ENCODE measurements at places on chromosomes 16 and 17.

DNA sequence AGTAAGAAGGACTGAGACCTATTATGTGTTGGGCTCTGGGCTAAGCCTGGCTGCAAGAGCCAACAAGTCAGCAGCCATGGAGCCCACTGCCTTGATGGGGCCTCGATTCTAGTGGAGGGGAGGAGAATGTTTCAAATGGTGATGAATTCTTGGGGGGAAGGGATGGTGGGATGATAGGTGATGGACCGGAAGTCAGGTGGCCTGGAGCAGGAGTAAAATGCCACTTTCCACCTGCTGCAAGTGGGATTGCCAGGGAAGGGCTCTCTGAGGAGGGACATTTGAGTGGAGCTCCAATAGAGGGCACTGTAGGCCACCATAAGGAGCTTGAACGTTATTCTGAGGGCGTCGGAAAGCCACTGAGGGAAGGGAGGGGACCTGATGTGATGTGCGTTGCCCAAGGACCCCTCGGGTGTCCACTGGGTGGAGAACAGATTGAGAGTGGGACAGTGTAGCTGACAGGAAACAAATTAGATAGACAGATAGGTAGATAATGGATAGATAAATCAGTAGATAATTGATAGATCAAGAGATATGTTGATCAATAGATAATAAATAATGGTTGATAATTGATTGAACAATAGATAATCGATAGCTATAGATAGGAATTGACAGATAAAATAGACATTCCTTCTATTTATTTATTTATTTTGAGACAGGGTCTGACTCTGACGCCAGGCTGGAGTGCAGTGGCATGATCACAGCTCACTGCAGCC, 18.2 kb upstream of the NXPH3 start:
- DNase-seq: peak; percentile 31

- DNase-seq: no peak
These were observed 67.3 kb upstream of the PLCG2 start for GRCh38 chr16:81711657-81712319.

DNA sequence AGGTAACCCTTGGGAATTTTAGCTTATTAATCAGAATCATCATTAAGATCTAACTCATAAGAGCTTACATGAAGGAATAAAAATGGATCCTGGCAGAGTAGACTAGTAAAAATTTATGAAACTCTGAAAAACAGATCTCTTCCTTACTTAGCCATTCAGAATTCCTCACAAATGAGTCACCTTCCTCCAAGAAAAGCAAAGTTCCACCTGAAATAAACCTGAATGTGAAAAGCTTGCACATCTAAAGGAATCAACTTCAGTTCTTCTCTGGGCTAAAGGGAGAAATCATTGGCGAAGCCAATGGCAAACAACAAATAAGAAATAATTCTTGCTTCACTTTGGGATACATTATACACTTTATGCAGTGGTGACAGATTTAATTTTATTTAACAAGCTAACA, 22.7 kb downstream of the MYO1D start:
- DNase-seq: no peak

- no peak for DNase-seq
These were observed 1.7 kb upstream of the RRAD start for GRCh38 chr16:66926961-66927436.

- DNase-seq: no peak
These were observed 5.1 kb upstream of the VPS4A start for GRCh38 chr16:69306031-69306430.

Measured in hematopoietic multipotent progenitor cell treated with erythropoietin and hydrocortisone succinate and interleukin-3 and kit ligand, for 15 days (in vitro differentiated cells).